ENCODE measurements at places on chromosomes 2 and 18.

DNA sequence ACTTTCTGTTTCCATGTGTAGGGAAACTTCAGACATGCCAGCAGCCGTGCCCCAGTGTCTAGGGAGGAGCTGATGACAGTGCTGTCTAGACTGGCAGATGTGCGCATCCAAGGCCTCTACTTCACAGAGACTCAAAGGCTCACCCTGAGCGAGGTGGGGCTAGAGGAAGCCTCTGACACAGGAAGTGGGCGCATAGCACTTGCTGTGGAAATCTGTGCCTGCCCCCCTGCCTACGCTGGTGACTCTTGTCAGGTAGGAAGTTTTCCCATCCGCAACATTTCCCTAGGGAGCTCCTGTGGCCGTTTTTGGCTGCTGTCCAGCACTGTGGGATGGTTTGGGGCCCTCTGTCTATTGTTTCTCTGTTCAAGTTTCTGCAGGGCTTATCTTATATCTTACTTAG is 143.1 kb upstream of the TTC39C start:
- DNase-seq = peak; percentile 33

- DNase-seq = no peak
Observed at GRCh38 chr18:45084206-45084605, 403.5 kb downstream of the SETBP1 start.

- DNase-seq = peak; percentile 54
Observed at GRCh38 chr18:3481696-3482210, 31.8 kb downstream of the TGIF1 start.

DNA sequence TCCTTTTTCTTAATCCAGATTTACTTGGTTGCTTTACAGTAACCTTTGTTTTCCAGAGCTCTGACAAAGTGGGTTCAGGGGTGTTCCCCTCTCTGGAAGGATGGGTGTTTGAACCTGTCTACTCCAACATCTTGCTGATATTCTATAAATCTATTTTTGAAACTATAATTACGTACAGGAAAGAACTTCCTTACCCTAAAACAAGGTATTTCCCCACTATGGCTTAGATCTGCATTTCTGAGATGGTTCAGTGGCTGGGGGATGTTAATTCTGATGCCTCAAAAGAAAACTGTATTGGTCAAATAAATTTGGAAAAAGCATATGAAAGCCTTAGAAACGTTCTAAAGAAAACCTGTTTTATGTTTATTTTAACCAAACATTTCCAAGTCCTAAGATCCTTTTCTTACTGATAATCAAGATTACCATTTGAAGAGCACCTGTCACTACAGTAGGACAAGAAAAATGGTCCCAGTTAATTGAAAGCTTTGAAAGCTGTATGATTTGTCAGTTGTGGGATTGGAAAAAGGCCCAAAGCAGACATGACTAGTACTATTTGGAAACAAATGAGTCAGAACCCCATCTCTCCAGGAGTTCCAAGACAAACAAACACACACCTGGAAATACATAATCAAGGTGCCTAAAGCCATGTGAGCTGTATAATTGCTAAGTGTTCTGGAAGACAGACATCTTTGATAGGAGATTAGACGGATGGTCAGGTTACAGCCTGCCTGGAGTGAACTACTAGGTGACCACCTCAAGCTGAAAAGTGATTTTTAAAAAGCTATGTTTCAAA is 57.5 kb downstream of the KDM3A start:
- DNase-seq = no peak

DNA sequence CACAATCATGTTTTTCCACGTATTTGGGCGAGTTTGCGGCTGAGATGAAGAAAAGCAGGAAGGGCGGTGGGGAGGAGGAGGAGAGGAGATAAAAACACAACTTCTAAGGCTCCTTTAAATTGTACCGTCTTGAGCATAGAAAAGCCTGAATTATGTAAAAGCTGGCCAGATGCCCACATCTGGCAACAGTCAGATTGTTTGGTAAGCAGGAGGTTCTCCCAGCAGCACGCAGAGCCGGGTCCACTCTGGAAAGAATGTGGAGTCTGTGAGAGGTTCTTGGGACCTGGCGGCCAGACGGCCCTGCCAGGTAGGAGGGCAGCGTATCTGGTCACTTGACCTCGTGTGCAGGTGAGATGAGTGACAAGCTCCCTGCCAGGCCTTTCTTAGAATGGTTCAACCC is 215.3 kb upstream of the APCDD1 start:
- no peak for DNase-seq

DNA sequence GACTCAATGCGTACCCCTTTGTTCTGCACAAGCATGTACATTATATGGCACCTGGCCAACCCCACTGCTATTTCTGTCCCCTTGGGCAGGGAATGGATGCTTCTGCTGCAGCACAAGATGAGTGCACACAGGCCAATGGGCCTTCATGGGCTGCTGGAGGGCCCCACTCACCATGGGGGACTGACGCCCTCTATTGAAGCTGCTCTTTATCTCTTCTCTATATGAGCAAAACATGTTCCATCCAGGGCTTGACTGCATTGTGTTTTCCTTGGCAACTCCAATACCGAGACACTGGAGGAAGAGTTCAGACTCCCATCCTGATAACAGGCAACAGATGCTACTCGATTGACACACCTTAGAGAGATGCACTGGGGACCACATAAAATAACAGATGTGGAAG is 251.6 kb upstream of the NCKAP5 start:
- peak; percentile 68 for DNase-seq
